T-helper 22 cell (primary cell): ENCODE measurements at places on chromosomes 7 and 10.

GRCh38 chr7:47271749-47272148 is 310.2 kb downstream of the TNS3 start:
- DNase-seq = no peak

GRCh38 chr7:134452991-134453473 is 5.9 kb downstream of the AKR1B1 start:
- DNase-seq = no peak

DNA sequence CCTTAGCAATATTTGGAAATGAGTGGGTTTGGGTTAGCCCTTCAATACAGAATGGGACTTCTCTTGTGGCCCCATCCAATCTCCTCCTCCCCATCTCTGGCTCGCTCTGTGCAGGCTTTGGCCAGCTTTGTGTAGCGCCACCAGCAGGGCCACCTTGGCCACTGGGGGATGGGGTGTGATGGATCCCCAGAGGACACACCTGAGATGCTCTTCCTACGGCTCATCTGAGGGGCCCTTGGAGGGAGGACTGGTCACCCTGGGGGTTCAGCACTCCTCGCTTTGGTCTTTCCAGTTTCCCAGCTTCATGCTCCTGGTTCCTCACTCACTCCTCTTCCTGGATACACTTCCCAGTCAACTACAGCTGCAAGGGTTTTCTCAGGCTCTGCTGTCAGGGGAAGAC is 15.3 kb upstream of the C10orf90 start:
- DNase-seq = no peak

DNA sequence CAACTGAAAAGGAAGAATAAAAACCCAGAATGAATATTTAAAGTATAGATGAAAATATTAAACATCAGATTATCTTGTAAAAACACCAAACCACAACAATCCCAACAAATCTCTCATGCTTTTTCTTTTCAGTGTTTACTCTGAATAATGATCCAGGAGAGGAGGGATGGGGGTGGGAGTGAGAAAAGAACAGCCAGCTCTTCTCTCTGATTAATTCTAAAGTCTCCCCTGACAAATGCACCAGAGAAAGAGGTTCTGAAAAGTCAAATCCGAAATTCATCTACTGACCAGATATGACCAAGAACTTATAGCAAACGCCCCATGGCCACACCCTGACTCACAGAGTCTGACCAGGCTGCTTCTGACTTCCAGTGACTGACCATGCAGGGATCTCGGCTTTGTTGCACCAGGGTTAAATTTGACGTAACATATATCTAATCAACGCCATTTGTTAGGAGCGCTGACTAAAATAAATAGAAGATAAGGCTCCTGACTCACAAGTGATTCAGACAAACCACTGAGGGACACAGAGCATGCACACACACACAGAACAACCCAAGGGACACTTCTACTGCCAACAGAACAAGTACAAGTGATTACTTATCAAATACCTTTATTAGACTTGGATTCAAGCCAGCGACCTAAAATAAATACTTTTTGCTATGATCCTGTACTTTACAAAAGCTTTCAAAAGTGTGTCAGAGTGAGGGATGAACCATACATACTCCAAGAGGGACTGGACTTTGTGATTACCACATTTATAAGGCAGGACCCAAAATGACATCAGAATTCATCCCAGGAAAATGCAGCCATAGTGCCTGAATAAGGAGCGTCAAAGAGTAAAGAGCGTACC is 9.3 kb upstream of the SPOCK2 start:
- no peak for DNase-seq

DNA sequence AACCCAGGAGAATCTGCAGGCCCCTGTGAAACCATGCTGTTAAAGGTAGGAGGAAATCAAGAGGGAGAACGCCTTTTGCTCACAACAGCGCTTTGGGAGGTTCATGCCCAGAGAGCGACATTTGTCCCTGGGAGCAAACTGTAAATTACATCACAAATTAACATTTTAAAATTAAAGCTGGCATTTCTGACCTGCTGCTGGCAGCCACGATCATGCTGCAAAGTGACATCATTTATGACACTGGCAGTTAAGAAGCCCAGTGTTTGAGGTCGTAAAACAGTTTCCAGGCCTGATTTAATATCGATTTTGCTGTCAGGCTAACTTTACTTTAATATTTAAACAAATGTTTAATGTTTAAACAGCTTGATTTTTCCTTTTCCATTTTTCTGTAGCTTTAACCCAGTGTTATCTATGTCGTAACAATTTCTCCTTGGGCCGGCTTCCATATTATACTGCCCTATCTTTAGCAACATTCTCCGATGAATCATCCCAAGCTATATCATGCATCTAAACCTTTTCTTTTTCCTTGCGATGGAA is 86.5 kb upstream of the NPVF start:
- DNase-seq = no peak
